ENCODE measurements at places on chromosomes 16 and 17.

DNA sequence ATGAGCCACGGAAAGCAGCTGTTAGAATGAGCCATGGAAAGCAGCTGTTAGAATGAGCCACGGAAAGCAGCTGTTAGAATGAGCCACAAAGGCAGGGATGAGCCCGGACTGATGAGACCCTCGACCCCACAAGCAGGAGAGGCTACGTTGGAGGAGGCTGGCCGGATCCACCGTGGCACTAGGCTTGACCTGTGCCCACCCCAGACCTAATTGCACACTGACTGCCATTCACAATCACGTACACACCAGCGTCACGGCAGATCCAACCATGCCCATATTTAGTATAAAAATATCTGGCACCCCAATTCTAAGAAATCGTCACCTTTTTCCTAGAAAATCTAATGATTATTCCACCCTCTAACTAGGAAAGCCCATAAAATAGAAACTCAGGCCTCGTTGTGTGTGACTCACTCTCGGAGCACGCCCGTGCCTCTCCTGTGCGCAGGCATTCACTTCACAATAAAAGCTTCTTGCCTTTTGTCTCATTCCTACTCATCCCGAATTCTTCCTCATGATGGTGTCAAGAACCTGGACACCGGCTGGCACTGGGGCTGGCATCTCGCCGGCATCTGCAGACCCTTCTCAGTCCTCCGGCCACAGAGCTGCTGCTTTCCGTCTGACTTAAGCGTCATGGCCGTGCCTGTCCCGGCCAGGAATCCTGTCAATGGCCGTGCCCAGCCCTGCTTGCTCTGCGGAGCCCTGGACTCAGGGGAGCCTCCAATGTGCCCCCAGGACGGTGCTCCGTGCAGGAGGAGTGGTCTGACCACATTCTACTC is 5.5 kb upstream of the SECTM1 start:
- peak; percentile 77 for DNase-seq

GRCh38 chr16:68487203-68487514 is 38.9 kb upstream of the SMPD3 start:
- no peak for DNase-seq

DNA sequence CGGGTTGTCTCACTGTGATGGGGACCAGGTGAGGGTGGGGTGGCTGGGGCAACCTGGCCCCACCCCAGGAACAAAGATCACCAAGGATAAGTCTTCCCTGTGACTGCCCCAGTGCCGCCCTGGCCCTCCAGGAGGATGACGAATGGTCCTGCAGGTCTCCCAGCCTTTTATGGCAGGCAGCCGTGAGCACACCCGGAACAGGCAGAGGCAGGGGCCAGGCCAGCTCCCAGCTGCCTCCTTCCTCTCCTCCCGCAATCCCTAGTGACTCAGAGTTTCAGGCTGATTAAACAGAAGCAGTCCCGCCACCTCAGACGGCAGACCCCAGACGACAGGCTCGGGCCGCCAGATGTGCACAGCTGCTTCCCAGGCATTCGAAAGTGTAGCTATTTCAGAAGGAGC is 13.3 kb downstream of the JUP start:
- peak; percentile 93 for DNase-seq

- no peak for DNase-seq
Observed at GRCh38 chr16:88869673-88869980, 3.2 kb upstream of the PABPN1L start.

DNA sequence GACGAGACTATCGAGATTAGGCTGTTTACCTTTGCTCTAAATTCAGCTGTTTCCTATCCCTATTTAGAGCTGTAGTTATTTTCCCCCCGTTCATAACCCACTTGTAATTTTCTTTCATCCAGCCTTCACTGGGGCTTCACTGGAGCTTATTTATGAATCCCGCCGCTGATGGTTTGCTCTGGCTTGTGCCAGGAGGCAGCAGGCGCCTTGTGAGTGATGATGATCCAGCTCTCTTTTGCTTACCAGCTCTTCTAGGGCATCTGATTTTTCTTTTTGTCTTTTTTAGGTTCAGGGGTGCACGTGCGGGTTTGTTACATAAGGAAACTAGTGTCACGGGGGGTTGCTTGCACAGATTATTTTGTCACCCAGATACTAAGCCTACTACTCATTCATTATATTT is 37.4 kb upstream of the CDH13 start:
- no peak for DNase-seq

- no peak for DNase-seq
Observed at GRCh38 chr16:27704252-27704651, 154.3 kb downstream of the KATNIP start.
